ENCODE measurements at places on chromosomes 13 and 19.

DNA sequence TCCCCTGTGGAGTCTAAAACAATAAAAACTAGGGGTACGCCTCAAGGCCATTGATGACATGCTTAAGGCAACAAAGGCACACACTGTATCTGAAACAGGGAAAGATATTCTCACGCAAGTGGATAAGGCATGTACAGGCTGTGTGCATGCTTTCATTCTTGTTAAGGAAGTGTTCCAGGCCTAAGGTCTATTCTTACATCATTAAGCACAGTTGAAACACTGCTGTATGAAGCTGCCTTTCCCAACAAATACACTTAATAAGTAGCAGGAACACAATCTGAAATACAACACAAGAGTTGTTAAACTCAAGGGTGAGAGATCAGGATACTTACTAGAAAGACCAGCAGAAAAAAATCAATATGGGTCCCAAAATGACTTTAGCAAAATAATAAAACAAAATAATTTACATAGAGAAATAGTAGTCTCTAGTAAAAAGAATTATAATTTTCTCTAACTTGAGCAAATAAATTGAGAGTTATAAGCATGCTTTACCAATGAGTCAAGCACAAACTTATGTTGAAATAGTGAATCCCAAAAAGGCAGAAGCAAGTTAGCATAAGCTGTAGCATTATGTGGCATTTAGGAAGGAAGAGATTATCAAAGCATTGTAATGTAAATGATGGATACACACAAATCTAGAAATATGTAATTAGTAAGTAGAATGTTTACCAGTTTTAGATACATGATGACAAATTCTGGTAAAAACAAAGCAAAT is 796.9 kb downstream of the SLITRK1 start:
- no peak for DNase-seq

DNA sequence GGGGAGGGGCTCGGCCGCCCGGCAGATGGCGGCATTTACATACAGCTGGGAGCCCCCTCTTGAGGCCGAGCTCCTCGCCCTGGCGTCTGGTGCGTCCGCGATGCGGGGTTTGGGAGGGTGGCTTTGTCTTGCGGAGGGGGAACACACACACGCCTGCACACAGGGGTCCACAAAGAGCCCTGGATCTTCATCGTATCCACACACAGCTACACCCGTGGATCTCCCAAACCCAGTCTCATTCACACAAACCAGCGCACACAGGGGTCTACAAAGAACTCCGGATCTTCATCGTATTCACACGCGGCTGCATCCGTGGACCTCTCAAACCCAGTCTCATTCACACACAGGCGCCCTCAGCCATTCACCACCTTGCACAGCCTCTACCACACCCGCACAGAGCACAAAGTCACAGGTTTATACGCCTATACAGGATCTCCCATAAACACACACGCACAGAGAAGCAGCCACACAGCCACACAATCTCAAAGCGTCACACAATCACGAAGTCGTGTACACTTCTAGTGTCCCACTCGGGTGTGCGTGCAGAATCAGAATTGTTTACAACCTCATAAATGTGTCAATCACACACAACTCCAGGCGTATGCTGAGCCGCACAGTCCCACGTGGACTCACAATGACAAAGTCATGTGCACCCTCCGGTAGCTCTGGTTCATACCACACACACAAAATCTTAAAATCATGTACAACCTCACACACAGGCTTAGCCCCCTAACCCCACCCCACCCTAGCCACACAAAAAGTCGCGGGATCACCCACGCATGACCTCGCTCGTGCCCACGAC is 550 bp upstream of the DLL3 start:
- DNase-seq: peak; percentile 60

DNA sequence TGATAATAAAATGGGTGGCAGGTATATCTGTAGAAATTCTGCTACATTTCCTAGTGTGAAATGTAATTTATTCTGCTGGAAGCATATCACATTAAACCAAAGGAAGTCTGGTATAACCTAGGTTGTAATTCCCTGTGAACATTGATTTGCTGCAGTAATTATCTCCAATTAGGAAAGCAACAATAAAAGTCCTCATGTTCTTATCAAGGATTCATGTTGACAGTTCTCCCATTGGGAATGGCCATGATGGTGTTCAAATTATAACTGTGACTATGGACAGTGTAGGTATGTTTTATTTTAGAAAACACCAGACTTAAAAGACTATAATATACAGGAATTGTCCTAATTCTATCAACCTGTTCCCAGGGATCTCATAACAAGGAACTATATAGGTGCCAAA is 513.5 kb upstream of the MIR17HG start:
- DNase-seq: no peak

GRCh38 chr19:45346449-45346848 is 5.9 kb downstream of the KLC3 start:
- no peak for DNase-seq

All from neuronal stem cell (in vitro differentiated cells).